ENCODE measurements at places on chromosomes 16 and 17. TPM values are rescaled to one million over a fixed set of nuclear protein-coding genes. Genes with fewer than 3 reads are reported as not detected.
A peak's percentile ranks its signal among the peaks of the same experiment; 100 is the strongest.

The SYT17 gene
- 0.24 TPM for total RNA-seq

The PYDC1 gene
- total RNA-seq: not detected

The SLFN14 gene
- total RNA-seq: not detected

The SPNS3 gene
- total RNA-seq: not detected

The MYH10 gene
- total RNA-seq: 167 TPM

The KRTAP4-5 gene
- not detected for total RNA-seq

DNA sequence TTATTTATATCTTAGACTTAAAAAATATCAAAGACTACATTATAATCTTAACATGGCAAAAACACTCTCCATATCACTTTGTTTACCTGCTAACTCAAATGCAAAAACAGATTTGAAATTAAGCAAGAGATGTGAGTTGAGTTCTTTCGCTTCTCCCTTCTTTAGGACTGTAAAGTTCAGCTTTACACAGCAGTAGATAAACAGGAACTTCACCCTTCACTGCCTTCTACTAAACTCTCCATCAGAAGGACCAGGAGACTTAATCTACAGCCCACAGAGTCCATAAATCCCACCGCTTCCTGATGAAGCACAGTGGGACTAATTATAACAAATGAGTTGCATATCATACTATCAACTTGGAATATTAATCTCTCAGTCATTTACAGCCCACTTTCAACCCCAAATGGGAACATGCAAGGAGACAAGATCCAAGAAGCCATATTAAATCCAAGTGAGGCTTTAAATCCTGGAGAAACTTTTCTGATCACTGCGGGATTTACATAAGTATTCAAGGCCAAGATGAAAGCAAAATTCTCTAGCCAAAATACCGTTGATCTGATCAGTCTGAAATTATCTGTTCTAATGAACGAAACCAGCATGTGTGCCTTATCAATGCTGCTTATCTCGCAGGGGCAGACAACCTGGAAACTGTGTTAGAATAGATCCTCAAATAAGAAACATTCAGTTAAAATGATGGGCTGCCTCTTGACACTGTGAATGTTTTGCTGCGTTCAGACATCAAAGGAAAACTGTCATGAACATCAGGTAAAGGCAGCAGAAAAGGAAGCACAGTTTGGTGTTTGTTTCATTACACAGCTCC, 1.6 kb downstream of the AMFR start:
- peaks cover 24% of the 10 kb centered on the region for H3K4me1 ChIP-seq
- no peaks in the 10 kb centered on the region for H3K27me3 ChIP-seq

DNA sequence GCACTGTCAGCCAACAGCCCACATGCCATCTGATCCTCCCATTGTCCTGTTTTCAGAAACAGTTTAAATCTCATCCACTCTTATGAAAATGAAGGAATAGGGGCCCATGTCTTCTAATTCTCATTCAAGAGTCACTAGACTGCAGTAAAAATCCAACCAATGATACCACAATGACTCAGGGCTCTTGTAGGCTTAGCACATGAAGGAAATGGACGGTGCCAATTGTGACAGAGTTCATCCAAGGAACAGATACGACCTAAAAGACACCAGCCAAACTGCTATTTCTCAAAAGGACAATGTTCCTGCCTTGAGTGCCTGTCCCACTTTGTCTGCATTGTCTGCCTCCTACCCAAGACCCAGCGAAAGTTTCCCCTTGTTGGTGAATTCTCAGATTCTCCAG, 204.8 kb upstream of the COX10 start:
- no peak overlapping the region for H3K4me3 ChIP-seq
- no peak for DNase-seq
- H3K36me3 ChIP-seq: no peaks in the 10 kb centered on the region
- no peaks in the 10 kb centered on the region for H3K4me1 ChIP-seq

- H3K27me3 ChIP-seq: peaks cover 9% of the 10 kb centered on the region
- H3K4me3 ChIP-seq: no peak overlapping the region
- no peaks in the 10 kb centered on the region for H3K36me3 ChIP-seq
- H3K4me1 ChIP-seq: no peaks in the 10 kb centered on the region
- H3K27ac ChIP-seq: no peak overlapping the region
These were observed 419.0 kb upstream of the ASIC2 start for GRCh38 chr17:33712120-33712519.

GRCh38 chr17:1149869-1150268, 29.9 kb downstream of the ABR start:
- H3K4me3 ChIP-seq: no peak overlapping the region
- H3K4me1 ChIP-seq: peaks cover 5% of the 10 kb centered on the region
- no peaks in the 10 kb centered on the region for H3K27me3 ChIP-seq
- no peak for DNase-seq

GRCh38 chr17:28968231-28968913, 17.1 kb upstream of the PHF12 start:
- H3K36me3 ChIP-seq: no peaks in the 10 kb centered on the region
- DNase-seq: peak; percentile 55
- H3K27ac ChIP-seq: peak overlapping the region; percentile 31
- H3K4me1 ChIP-seq: peaks cover 40% of the 10 kb centered on the region
- no peak overlapping the region for H3K4me3 ChIP-seq

DNA sequence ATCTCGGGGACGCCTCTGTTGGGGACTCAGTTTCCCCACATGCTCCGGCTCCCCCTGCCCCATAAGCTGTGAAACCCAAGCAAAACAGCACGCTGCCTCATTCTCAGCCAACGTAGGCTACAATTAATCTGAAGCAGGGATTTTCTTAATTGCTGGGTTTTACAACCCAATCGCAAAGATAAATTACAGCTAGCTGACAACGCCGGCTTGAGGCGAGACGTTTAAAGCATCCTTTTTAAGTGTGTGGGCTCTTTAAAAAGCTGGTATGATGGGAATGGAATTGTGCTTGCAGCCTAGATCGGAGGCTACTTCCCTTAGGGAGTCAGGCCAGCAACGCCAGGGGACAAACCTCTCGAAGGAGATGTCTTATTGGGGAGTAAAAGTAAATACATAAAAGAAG, 185.3 kb downstream of the ZNF423 start:
- no peak for DNase-seq
- no peak overlapping the region for H3K4me3 ChIP-seq
- no peaks in the 10 kb centered on the region for H3K36me3 ChIP-seq
- H3K27ac ChIP-seq: no peak overlapping the region
- H3K27me3 ChIP-seq: no peaks in the 10 kb centered on the region
- H3K4me1 ChIP-seq: peaks cover 4% of the 10 kb centered on the region

DNA sequence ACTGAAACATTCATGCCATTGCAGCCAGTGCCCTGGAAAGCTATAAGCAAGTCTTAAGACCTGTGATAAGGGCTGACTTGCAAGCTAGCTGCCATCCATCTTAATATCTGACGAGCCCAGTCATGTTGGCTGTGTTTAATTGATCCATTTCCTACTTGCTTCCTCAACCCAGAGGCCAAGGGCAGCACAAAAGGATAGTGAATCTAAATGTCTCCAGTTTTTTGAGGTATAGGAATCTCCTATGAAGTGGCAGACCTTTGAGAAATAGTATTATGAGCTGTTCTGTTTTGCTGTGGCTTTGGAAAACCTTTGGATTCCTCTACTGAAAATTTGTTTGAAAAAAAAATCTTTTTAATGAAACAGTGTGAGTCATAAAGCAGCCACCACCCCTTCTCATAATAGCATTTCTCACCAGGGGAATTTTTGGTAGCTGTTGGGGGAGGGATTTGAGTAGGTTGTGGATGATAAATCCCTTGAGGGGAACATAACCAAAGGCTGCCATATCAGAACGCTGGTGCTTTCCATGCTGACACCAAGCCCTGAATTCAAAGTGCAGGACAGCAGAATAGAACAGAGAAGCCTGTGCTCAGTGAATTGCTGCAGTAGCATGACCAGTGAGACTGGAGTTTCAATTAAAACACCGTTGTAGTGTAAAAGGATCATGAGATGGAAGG, 12.9 kb downstream of the ZNRF1 start:
- H3K27ac ChIP-seq: peak overlapping the region; percentile 85
- H3K4me3 ChIP-seq: peak overlapping the region; percentile 10
- H3K36me3 ChIP-seq: no peaks in the 10 kb centered on the region
- H3K27me3 ChIP-seq: no peaks in the 10 kb centered on the region
- DNase-seq: peak; percentile 91

GRCh38 chr17:65463242-65463641, 98.2 kb downstream of the AXIN2 start:
- H3K4me1 ChIP-seq: no peaks in the 10 kb centered on the region
- no peak for DNase-seq
- no peaks in the 10 kb centered on the region for H3K36me3 ChIP-seq
- H3K4me3 ChIP-seq: no peak overlapping the region
- no peaks in the 10 kb centered on the region for H3K27me3 ChIP-seq
- H3K27ac ChIP-seq: no peak overlapping the region

DNA sequence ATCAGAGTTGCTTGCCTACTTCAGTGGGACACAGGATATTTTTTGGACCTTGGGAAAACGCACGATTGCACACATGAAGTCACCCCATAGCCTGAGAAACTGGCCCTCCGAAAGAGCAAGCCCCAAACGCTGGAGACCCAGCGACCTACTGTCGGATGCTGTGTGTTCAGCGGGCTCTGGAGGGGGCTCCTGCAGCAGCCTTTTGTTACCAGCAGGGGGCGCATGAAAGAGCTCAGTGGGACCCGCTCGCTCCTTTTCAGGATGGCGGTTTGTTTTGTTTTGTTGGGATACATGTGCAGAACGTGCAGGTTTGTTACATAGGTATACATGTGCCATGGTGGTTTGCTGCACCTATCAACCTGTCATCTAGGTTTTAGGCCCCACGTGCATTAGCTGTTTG, 28.4 kb downstream of the MYH3 start:
- no peaks in the 10 kb centered on the region for H3K36me3 ChIP-seq
- H3K4me3 ChIP-seq: no peak overlapping the region
- H3K27me3 ChIP-seq: no peaks in the 10 kb centered on the region
- H3K4me1 ChIP-seq: no peaks in the 10 kb centered on the region
- no peak overlapping the region for H3K27ac ChIP-seq

GRCh38 chr16:64265756-64266155, 856.1 kb downstream of the CDH11 start:
- H3K36me3 ChIP-seq: no peaks in the 10 kb centered on the region
- H3K4me3 ChIP-seq: no peak overlapping the region
- no peaks in the 10 kb centered on the region for H3K4me1 ChIP-seq
- H3K27ac ChIP-seq: no peak overlapping the region
- DNase-seq: no peak

DNA sequence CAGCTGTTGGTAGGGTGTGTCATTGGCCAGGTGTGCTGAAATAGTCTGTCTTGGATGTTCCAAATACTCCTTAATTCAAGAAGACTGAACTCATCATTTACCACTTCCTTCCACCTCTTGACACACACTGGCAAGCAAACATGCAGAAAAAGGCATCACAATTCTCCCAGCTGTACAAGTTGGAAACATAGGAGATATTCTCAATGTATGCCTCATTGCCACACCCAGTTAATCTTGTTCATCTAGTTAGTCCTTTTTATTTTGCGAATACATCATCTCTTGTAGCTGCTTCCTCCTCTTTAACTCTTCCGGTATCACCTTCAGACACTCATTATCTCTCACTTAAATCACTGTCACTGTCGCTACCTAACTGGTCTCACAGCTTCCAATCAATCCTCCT, 75.1 kb upstream of the GOT2 start:
- no peak overlapping the region for H3K27ac ChIP-seq
- H3K4me1 ChIP-seq: no peaks in the 10 kb centered on the region
- no peaks in the 10 kb centered on the region for H3K27me3 ChIP-seq

- H3K36me3 ChIP-seq: peaks cover 43% of the 10 kb centered on the region
- no peak overlapping the region for H3K4me3 ChIP-seq
- peak; percentile 57 for DNase-seq
- no peaks in the 10 kb centered on the region for H3K4me1 ChIP-seq
These were observed 14.4 kb downstream of the TTC19 start for GRCh38 chr17:16013943-16014407.

DNA sequence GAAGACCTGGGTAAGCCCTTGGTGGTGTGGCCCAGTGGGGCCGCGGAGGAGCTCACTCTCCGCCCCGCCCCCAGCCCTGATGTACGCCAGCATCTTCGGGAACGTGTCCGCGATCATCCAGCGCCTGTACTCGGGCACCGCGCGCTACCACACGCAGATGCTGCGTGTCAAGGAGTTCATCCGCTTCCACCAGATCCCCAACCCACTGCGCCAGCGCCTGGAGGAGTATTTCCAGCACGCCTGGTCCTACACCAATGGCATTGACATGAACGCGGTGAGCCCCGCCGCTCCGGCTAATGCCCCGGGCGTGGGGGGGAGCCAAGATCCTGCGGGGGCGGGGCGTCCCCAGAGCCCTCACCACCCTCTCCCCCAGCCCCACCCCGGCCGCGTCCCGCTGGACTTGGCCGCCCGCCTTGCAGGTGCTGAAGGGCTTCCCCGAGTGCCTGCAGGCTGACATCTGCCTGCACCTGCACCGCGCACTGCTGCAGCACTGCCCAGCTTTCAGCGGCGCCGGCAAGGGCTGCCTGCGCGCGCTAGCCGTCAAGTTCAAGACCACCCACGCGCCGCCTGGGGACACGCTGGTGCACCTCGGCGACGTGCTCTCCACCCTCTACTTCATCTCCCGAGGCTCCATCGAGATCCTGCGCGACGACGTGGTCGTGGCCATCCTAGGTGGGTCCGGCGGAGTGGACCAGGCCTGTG, 12.1 kb upstream of the DCAF7 start:
- peaks cover 24% of the 10 kb centered on the region for H3K27me3 ChIP-seq
- H3K36me3 ChIP-seq: no peaks in the 10 kb centered on the region
- H3K27ac ChIP-seq: no peak overlapping the region
- DNase-seq: no peak
- H3K4me1 ChIP-seq: peaks cover 7% of the 10 kb centered on the region
- H3K4me3 ChIP-seq: no peak overlapping the region

DNA sequence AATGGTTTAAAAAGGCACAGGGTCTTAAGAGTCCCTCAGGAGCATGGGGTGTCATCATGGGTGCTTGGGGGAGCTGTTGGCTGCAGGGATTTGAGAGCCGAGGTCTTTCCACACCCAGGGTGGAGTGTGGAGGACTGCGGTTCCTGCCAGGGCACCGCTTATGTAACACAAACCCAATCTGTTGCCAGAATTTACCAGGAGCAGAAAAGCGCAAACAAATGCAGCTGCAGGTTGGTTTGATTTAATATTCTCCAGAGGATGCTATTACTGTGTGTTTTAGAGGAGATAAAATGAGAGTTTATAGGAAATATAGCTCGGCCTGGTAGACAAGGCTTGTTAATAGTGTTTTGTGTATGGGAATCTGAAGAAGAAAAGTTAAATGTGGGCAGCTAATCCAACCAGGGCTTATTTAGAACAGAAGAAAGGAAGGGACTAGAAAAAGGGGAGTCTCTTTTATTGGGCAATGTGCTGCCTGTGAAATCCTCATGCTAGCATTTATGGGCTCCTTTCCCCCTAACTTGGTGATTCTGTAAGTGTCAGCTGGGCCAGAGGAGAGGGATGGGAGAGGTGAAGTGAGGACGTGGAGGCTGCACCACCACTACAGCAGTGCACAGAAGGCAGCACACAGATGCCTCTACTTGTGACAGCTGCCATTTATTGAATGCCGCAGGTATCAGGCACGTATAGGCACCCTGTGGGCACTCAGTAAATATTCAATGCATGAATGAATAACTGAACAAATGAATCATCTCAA, 174.7 kb downstream of the KATNIP start:
- H3K4me3 ChIP-seq: no peak overlapping the region
- H3K4me1 ChIP-seq: no peaks in the 10 kb centered on the region
- H3K27me3 ChIP-seq: no peaks in the 10 kb centered on the region

- no peak overlapping the region for H3K27ac ChIP-seq
- no peaks in the 10 kb centered on the region for H3K27me3 ChIP-seq
- H3K36me3 ChIP-seq: no peaks in the 10 kb centered on the region
- H3K4me1 ChIP-seq: peaks cover 29% of the 10 kb centered on the region
These were observed 232.7 kb downstream of the MRTFB start for GRCh38 chr16:14303639-14304394.

- no peaks in the 10 kb centered on the region for H3K36me3 ChIP-seq
- DNase-seq: no peak
- H3K27ac ChIP-seq: no peak overlapping the region
- H3K27me3 ChIP-seq: no peaks in the 10 kb centered on the region
- no peaks in the 10 kb centered on the region for H3K4me1 ChIP-seq
- H3K4me3 ChIP-seq: no peak overlapping the region
These were observed 12.8 kb downstream of the MYO15A start for GRCh38 chr17:18121144-18121910.
